ENCODE measurements at places on chromosomes 12 and 14.

DNA sequence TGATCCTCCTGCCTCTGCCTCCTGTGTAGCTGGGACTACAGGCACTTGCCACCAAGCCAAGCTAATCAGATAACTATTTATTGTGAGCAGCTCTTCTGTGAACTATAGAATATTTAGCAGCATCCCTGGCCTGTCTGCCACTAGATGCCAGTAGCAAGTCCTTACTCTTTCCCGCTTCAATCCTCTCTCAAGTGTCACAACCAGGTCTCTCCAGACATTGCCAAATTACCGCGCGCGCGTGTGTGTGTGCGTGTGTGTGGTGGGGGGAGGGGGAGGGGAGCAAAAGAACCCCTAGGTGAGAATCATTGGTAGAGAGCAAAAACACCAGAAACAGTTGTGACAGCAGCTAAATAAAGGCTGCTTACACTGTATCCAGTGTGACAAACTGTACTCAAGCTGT, 49.9 kb downstream of the PPP2R5E start:
- DNase-seq, result no peak

- DNase-seq, result no peak
These were observed 35.7 kb downstream of the CNOT2 start for GRCh38 chr12:70278945-70279344.

DNA sequence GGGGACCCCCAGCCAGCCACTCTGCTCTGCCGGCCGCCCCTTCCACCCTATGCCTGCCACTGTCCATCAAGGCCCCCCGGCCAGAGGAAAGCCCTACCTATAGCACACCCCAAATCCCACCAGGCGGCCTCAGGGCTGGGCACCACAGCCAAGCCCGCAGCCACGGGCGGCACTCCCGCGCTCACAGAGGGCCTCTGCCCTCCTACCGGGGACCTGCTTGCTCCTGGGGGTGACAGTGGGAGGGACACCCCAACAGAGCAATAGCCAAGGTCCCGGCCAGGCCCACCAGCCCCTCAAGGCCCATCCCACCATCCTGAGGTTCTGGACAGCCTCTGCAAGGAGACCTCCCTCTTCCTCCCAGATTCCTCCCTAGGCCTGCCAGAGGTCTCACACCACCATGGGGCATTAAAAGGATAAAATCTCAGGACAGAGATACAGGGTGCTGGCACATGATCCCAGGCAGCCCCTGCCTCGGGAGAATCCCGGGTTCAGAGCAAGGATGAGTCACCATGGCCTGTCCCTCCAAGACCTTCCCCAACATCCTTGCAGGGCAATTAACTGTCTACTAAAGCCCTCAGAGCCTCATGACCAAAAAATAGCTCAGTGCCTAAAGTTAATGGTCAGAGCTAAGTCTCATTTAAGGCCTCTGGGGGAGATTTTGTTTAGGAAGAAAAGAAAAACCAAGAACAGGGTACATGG, 17.1 kb downstream of the CCDC85C start:
- no peak for DNase-seq

- DNase-seq, result no peak
These were observed 57.0 kb upstream of the GPHB5 start for GRCh38 chr14:63375769-63376168.

- no peak for DNase-seq
These were observed 10.0 kb downstream of the SLC39A9 start for GRCh38 chr14:69408331-69408960.

DNA sequence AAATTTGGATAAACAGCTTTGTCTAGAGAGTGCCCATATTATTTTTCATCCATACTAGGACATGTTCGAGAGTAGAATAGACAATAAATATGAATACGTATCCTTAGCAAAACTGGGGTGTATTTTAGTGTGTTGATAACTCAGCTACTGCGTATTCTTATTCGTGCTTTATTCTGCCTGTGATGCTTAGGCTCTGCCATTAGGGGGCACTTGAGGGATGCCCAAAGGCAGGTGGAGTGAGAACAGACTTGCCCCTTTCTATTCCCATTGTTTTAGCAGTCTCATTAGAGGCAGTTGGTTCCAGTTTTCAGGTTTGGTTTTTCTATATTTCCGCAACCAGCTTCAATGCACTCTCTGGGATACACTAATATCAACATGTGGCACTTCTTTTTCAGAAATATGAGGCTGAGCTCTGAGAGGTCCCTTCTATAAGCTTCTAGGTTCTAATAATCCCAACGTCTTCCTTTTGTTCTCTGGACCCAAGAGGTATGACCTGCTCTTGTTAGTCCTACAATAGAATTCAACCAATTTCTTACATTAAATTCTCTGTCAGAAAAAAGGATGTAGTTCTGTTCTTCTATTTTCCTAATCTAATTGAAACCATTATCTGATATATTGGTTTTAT, 985.7 kb upstream of the FBXO33 start:
- no peak for DNase-seq

GRCh38 chr14:23539248-23540140, 12.1 kb downstream of the ZFHX2 start:
- DNase-seq, result no peak

DNA sequence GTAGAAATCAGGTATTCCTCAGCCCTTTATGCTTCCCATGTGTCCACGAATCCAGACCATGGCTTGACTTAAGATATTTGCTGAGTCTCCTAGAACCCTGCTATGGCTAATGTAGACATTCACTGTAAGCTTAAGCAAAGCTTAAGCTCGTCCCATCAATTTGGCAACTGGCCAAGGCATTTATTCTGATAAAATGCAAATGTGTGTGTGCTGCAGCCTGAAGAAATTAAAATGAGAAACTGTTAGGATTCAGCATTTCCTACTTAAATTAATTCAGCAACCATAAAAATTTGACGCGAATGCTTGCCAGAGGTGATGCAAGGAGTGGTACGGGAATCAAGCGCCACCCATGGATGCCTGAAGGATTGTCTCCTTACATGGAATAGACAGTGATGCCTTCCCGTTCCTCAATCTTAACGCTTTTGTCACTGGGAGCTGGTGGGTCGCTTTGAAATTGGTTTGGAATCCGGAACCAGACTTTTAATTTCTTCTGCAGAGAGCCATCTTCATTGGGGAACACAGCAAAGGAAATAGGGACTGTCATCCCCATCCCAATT, 13.2 kb downstream of the HEBP1 start:
- DNase-seq, result no peak

DNA sequence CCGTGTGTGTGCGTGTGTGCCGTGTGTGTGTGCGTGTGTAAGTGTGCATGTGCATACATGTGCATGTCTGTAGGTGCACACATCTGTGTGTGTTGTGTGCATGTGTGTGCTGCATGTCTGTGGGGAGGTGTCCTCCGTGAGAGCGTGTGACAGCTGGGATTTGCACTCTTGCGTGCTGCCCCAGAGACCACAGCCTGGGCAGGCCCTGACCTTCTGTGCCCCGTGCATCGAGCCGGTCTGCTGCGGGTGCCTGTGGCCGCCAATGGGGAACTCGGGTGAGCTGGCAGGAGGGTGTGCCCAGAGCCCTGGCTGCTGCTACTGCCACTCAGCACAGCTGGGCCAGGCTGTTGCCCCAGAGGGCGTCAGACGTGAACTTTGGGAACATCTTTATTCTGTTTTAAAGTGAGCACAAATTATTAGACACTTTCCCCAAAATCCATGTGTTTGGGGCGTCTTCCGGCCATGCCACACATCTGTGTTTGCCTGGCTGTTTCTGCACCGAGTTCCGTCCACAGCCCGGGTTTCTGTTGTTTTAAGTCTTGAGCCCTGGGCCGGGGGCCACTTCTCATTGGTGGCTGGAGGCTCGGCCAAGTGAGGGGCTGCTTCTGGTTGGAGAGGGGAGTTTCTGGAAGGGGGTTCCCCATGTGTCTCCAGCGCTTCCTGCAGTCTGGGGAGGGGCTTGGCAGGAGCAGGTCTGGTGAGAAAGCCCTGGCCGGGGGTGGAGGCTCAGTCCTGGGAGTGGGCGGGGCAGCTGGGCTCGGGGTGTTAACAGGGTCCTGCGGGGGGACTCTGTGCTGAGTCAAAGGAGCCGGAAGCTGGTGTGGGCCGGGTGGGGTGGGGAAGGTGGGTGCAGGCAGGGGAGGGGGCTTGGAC, 7.6 kb downstream of the CEP170B start:
- DNase-seq, result no peak

GRCh38 chr14:98725676-98726075, 546.3 kb downstream of the BCL11B start:
- DNase-seq, result no peak

DNA sequence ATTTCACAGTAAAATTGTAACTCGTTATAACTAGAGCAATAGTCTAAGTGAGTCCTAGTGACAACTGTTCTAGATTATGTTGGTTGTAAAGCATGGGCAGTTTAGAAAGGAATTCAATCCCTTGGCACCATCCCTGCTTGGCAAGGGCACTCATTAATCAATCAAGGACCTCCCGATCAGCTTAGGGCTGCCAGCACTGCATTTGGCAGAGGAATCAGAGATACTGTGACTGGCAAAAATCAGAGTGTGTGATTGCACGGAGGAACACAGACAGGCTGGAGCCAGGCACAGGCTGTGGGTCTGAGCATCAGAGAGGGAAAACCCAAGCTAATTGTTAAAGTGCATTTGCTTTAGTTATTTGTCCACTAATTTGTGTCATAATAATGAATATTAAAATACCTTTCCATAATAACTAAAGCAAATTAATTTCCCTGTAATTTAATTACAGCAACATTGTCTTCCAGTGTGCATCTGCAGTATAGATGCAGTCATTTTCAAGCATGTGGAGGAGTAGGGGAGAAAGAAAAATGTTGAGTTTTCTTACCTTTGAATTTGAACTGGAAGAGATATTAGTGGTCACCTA, 3.2 kb upstream of the EGLN3 start:
- no peak for DNase-seq

DNA sequence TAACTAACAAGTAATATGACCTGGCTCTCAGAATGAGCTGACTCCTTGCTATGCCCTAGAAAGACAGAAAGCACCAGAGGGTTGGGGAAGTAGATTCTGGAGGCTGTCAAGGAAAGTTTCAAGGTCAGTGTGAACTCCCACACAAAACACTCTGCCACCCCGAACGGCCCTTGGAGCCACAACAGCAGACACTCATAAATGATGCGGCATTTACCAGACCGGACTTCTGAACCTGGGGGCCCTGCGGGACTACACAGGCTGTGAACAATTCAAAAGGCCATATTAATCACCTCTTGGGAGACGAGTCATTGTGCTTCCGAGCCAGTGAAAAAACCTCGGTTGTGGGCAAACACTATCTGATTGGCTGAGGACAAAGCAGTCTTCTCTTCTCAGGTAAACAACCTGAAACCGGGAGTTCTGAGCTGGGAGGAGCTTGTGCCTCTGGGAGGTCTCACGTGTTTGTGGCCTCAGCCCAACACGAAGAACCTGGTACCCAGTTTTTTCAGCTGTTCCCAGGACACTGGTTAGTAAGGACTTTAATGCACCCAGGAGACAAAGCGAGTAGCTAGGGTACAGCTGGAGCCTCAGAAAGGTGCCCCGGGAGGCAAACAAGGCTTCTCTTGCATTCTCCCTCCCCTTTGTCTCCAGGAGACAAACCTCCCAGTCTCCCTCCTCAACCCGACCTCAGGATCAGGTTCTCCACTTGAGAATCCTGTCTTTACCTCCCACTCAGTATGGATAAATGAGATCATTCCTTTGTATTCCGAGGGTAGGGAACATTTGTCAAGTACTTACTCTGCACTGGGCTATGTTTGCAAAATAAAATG, 35.3 kb downstream of the VWF start:
- no peak for DNase-seq

GRCh38 chr12:62363506-62363905, 103.1 kb upstream of the MON2 start:
- no peak for DNase-seq

GRCh38 chr12:131795690-131796410, 32.3 kb upstream of the MMP17 start:
- no peak for DNase-seq

DNA sequence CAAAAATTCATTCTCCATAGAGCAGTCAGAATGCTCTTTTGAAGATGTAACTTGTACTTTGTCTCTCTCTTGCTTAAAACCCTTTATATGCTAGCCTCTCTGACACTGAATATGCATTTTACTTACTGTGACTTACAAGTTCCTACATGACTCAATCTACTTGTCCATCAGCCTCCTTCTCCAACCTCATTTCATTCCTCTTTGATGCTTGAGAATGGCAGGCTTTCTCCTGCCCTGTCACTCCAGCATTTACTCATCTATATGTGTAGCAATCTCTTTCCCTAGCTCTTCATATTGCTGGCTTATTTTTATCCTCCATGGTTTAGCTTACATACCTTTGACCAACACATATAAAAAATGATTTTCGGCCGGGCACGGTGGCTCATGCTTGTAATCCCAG, 561.9 kb downstream of the CCER1 start:
- no peak for DNase-seq

- DNase-seq, result no peak
These were observed 74.6 kb downstream of the KITLG start for GRCh38 chr12:88505696-88506095.

- DNase-seq, result no peak
These were observed 134.2 kb downstream of the SMOC1 start for GRCh38 chr14:70013271-70013873.

- no peak for DNase-seq
These were observed 95.5 kb upstream of the PDE3A start for GRCh38 chr12:20272801-20273200.

GRCh38 chr12:105933671-105934665, 204.8 kb downstream of the NUAK1 start:
- DNase-seq, result no peak

GRCh38 chr12:57539134-57539768, 7.7 kb downstream of the DCTN2 start:
- DNase-seq, result no peak

GRCh38 chr12:126519833-126520232, 1454.6 kb downstream of the AACS start:
- no peak for DNase-seq

- DNase-seq, result no peak
These were observed 6.8 kb downstream of the CCDC198 start for GRCh38 chr14:57486767-57487379.

- no peak for DNase-seq
These were observed 3.3 kb upstream of the TTC9 start for GRCh38 chr14:70638416-70638815.

All from stimulated activated CD8-positive, alpha-beta memory T cell treated with anti-CD3 and anti-CD28 coated beads, Interleukin-12 subunit alpha, Interleukin-12 subunit beta, amount 100 ng/mL, for 4 hours (primary cell).